ENCODE measurements at places on chromosomes 7 and 10. TPM values are rescaled to one million over a fixed set of nuclear protein-coding genes. Genes with fewer than 3 reads are reported as not detected.

GRCh38 chr10:64368298-64368697 is 847.1 kb downstream of the REEP3 start:
- no peak for DNase-seq

DNA sequence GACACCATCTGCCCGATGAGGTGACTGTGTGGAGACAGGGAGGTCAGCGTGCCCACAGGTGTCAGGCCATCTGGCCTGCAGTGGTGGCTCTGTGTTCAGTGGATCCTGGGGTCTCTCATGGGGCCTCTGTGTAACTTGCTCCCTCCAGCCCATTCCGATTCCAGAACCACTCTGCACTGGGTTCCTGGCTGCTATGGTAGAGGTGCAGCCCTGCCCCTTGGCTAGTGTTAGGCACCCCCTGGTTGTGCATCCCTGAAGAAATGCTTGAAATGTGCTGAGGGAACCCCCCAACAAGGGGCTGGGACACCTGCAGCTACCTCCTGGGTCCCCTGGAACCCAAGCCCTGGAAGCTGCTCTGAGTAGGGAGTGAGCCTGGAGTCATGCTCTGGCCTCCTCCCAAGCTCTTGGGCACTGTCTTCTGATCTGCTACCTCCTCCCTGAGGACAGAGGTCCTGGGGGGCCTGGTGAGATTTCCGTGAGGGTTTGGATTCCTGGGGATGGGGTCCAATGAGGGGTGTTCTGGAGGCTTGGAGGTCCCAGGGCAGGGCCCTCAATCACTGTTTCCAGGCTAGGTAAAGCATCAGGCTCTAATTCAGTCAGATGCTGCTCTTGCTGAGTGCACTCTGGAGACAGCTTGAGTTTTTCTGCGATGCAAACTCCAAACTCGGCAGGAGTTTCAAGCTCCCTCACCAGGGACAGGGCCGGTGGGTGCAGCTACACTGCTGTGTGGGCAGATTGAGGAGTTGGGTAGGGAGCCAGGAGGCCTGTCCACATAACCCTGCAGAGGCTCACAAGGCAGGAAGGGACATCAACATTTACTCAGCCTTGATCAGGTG is 27.7 kb downstream of the RAMP3 start:
- no peak for DNase-seq

- DNase-seq: no peak
Measured at GRCh38 chr7:133859871-133860450, 267.2 kb upstream of the LRGUK start.

DNA sequence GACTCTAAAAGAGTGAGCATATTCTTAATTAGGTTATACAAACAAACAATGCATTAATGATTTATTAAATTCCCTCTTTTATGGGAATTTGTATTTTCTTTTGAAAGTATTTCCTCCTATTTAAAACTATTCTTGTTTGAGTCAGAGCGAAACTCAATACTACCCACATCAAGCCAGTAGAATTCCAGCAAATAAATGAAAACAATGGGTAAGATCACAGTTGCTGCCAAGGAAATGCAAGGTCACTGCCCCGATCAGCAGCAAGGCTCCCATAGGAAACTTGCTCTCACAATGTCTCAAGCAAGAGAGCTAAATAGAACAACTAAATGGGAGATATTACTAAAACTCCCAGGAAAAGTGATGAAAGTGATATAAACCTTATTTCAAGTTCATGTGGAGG is 206.3 kb downstream of the THSD7A start:
- DNase-seq: peak; percentile 42

DNA sequence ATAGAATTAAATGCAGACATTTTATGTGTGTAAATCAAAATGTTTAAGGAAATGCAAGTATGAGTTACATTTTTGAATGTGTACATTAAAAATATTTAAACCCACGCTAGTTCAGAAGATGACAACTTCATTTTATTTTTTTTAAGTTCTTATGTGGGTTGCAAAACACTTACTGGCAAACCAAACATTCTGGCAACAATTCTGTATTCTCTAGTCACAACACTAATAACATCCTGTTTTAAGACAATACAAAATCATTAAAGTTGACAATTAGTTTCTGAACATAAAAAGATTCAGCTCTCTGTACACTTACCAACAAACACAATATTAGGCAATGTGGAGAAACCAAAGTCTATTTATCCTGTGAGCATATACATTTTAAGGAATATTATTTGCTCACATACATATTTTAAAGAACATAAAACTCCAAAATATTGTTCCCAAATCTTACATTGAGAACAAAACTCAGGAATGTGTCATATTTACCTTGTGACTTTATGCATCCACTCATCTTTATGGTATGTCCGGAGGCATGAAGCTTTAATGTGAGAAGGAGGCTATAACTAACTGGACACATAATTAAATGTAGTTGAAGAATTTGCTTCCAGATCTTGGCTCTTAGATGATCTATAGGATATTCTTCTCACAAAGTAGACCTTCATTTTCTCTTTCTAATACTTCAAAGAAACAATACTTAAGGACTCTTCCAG is 134.7 kb downstream of the DGKB start:
- DNase-seq: no peak

DNA sequence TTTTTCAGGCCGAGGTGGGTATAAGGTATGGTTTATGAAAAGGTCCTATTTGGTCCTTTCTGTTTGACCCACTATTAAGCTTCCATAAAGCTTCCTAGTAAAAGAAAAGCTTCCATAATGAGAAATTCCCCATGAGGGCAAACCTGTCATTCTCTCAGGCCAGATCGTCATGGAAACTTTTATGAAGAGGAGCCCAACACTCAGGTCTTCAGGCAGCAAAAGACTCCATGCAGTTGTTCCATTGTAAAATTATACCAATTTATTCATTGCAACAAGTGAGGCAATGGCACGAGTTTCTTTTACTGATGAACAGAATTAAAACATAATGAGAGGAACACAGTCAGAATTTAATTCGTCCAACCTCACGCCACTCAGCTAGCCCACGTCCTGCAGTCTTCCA is 188.6 kb downstream of the MTERF1 start:
- no peak for DNase-seq

GRCh38 chr10:103967448-103968071 is 620 bp downstream of the SLK start:
- no peak for DNase-seq

- no peak for DNase-seq
Measured at GRCh38 chr10:25738776-25739175, 195.3 kb upstream of the MYO3A start.

DNA sequence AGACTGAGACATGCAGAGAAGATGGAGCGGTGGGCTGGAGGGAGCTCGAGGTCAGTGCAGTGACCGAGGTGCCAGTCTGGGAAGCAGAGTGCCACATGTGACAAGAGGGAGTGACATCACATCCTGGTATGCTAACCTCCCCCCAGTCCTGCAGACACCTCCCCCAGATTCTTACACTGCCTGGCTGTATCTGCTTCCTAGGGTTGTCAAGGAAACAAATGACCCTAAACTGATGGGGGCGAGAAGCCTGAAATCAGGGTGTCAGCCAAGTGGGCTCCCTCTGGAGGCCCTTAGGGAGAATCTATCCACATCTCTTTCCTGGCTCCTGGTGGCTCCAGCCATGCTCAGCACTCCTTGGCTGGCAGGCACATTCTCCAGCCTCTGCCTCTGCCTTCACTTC is 316.1 kb upstream of the ZMIZ1 start:
- DNase-seq: no peak

- DNase-seq: no peak
Measured at GRCh38 chr10:71971769-71972555, 7.8 kb downstream of the CHST3 start.

The KCNIP2 gene
- total RNA-seq: 2.5 TPM

DNA sequence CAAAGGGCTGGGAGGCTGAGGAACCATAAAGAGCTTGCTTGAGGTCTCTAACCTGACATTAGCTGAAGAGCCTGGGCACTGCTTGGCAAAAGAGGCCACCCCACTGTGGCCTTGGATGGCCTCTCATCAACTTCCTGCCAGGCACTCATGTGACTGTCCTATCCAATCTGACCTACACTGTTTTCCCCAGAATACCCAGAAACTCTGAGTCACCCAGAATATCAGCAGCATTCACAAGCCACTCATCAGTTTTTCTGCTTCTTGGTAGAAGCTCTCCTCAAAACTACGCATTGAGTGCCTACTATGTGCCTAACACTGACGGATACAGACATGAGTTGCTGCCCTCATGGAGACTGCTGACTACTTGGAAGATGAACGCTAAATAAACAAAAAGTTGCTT is 4.1 kb upstream of the NT5C2 start:
- peak; percentile 51 for DNase-seq

GRCh38 chr10:108783897-108784296 is 1139.4 kb downstream of the XPNPEP1 start:
- DNase-seq: no peak

DNA sequence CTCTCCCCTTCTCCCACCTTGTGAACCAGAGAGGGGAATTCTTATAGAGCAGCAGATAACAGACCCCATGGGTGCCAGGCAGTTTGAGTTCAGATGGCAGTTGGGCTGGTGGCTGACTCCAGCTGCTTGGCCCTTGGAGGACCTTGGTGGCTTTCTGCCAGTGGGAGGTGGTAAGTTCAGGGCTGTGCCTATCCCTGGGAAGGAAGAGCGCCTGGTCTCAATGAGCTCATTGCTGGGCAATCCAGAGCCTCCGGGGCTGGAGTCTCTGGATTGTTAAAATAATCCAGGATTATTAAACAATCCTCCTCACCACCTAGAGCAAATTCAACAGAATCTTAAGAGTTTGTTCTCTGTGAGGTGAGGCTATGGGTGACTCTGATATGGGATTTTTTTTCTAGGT is 105.2 kb downstream of the FANK1 start:
- no peak for DNase-seq

DNA sequence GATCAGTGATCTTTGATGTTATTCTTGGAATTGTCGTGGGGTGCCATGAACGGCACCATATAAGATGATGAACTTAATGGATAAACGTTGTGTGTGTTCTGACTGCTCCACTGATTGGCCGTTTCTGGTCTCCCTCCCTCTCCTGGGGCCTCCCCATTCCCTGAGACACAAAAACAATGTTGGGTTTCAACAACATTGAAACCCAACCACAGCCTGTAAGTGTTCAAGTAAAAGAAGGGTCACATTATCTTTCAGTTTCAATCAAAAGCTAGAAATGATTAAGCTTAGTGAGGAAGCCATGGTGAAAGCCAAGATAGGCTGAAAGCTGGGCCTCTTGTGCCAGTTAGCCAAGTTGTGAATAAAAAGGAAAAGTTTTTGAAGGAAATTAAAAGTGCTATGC is 19.5 kb downstream of the EN2 start:
- no peak for DNase-seq

The CCNJ gene
- total RNA-seq: 4.7 TPM

GRCh38 chr7:39987641-39988347 is 37.7 kb downstream of the CDK13 start:
- DNase-seq: no peak

DNA sequence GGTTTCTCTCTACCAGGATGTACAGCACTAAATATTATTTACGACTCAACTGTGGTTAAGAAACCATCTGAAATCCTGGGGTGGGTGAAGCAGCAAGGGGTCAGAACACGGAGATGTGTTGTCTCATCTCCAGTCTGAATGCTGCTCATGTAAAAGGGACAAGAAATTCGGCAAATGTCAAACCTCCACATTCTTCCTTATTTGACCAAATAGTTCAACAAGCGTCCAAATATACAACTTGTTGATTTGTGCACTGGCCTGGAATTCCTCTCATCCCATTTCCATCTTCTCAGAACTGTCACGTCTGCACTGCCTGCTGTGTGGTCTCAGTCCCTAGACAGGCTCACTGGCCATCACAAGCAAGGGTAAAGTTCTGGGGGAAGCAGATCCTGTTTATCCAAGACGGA is 520.0 kb downstream of the PARD3 start:
- DNase-seq: no peak

The ZNF680 gene
- total RNA-seq: 18.2 TPM

DNA sequence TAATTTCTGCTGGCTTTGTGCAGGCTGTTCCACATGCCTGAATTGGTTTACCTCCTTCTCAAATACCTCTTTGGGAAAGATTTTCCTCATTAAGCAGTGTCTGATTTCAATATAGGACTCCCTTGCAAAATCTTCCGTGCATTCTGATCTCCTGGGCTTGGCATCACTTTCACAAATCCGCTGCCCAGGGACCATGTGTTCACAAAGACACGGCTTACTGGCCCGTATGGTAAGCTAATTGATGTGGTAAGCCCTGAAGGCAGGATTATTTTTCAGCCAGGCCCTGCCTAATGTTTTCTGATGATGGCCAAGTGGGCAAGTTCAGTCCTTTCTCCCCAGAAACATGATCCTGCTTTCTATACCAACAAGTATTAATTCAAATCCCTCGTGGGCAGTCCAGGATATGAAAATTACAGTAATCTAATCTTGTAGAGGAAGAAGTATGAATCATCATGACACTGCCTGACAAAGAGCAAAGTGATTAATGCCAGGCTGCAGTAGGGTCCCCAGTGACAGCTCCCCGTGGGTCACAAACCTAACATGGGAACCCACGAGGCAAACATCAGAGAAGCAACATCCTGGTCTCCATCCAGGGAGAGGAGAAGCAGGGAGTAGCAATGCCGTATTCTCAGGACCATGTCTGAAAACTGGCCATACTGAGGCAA is 11.6 kb upstream of the SVIL start:
- no peak for DNase-seq

GRCh38 chr10:69343905-69344304 is 65.6 kb downstream of the HK1 start:
- DNase-seq: no peak

The CFAP69 gene
- 11.6 TPM for total RNA-seq

DNA sequence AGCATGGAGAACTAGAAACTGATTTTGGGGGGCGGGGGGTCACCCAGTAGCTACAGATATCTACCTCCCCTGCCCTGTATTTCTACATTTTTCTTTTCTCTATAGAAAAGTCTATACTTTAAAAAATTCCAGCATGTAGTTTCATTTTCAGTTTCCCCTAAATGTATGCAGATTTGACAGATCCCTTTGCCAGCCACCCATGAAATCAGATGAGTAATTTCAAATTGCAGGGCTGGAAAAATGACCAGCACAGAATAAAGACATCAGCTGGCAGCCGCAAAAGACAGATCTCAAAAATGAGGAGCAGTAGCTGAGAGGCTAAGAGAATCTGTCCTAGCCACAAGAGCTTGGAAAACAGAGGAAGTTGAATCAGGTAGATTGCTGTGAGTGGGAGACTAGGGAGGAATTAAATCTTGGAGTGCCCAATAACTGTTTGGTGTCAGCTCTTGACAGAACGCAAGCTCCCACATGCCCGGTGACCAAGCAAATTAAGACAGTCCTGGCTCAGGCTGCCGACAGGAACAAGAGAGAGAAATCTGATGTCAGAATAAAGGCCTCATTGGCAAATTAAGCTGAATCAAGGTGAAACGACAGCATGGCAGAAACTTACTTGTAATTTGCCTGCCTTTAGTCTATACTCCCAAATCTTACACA is 24.5 kb downstream of the ADRB1 start:
- DNase-seq: no peak

The PRKCQ gene
- total RNA-seq: 1.4 TPM

The PLPP4 gene
- 0.60 TPM for total RNA-seq

DNA sequence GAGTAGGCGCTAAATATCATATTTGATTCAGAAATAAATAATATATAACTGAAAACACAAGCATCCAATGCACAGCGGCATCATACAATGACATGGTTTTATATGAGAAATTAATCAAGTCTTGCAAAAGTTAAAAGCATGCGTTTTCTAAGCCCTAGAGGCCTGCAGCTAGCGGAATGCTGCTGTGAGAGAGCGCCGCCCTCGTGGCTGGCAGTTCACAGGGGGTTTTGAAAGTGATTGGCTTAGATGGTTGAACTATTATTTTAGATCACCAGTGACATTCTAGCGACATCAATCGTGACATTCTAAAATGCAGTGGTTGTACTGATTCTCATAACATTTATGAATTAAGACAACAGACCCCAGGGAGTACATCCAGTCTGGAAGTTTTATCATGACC is 235.2 kb upstream of the MGMT start:
- no peak for DNase-seq

The HDAC9 gene
- 13.5 TPM for total RNA-seq

GRCh38 chr7:80095545-80095944 is 39.1 kb upstream of the GNAI1 start:
- no peak for DNase-seq
